Effector memory CD4-positive, alpha-beta T cell (primary cell): ENCODE measurements at places on chromosomes 5 and 9.

GRCh38 chr5:176359658-176360057, 1.9 kb downstream of the KIAA1191 start:
- no peak for DNase-seq

- DNase-seq: peak; percentile 2
Measured at GRCh38 chr9:112002131-112002846, 105.7 kb downstream of the UGCG start.

DNA sequence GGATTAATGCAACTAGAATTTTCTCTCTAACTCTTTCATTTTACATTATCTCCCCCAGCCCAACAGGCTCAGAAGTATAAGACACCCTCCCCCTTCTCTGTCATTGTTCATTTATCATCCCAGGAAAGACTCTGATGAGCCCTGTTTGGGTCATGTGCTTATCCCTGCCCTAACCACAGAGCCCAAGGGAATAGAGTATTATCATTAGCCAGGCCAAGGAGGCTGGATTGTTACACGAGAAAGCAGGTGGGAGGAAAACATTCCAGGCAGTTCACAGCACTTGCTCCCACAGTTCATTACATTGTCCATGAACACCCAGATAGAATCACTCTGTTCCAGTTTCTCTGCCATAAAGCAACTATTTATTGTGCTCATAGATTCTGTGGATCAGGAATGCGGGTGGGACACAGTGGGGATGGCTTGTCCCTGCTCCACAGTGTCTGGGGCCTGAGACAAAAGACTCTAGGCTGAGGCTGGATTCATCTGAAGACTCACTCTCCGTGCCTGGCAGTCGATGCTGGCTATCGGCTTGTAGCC, 59.5 kb upstream of the TMEM215 start:
- no peak for DNase-seq

DNA sequence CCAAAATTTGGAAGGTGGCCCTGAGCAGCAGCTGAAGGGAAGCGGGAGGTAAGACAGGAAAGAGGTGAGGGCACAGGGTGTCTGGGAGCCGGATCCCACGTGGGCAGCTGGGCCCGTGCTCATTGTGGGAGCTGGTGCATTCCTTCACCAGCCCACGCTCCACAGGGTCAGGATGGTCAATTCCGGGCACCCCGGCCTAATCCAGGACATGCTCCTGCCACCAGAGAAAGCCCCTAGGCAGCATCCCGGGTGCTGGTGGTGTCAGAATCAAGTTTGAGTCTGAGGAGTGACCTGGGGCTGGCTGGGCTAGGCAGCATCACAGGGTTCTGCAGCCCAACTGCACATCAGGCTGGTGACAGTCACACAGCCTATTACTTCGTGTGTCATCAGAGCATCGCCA, 7.1 kb upstream of the PDCD6 start:
- DNase-seq: no peak

GRCh38 chr5:145632701-145633100, 202.4 kb downstream of the PRELID2 start:
- no peak for DNase-seq

- DNase-seq: no peak
Measured at GRCh38 chr5:132812781-132813598, at the start of gene SOWAHA. Gene SOWAHA, plus strand, starts transcription at chr5:132813302. Its CDS starts 320 bp downstream, at chr5:132813622.

DNA sequence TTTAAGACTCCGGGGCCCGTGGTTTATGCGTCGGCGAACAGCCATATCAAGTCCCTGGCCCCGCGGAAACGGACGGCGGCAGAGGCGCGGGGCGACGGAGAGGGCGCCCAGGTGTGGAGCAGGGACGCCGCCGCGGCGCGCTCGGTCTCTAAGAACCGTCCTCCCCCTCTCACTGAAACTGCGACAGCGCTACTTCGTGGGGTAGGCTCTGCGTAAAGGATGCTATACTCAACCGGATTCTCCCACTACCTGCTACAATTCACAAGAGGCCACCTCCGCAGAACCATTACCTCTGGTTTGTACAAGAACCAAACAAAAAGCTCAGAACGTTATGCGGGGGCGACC, 404 bp downstream of the MRNIP start:
- peak; percentile 24 for DNase-seq

DNA sequence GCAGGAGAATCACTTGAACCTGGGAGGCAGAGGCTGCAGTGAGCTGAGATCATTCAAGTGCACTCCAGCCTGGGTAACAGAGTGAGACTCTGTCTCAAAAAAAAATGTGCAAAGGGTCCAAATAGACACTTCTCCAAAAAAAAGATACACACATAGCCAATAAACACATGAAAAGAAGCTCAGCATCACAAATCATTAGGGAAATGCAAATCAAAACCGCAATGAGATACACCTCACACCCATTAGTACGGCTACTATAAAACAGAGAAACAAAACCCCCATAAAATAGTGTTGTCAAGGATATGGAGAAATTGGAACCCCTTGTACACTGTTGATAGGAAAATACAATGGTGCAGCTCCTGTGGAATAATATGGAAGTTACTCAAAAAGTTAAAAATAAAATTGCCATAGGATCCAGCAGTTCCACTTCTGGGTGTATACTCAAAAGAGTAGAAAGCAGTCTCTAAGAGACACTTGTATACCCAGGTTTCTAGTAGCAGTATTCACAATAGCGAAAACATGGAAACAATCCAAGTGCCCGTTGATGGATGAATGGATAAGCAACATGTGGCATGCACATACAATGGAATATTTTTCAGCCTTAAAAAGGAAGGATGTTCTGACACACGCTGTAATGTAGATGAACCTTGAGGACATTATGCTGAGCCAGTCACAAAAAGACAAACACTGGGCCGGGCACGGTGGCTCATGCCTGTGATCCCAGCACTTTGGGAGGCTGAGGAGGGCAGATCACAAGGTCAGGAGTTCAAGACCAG, 57.2 kb upstream of the PPARGC1B start:
- DNase-seq: no peak

- DNase-seq: no peak
Measured at GRCh38 chr5:159891371-159891770, 24.9 kb upstream of the ADRA1B start.

GRCh38 chr5:69530561-69531405, 29.2 kb upstream of the GTF2H2C start:
- DNase-seq: no peak

DNA sequence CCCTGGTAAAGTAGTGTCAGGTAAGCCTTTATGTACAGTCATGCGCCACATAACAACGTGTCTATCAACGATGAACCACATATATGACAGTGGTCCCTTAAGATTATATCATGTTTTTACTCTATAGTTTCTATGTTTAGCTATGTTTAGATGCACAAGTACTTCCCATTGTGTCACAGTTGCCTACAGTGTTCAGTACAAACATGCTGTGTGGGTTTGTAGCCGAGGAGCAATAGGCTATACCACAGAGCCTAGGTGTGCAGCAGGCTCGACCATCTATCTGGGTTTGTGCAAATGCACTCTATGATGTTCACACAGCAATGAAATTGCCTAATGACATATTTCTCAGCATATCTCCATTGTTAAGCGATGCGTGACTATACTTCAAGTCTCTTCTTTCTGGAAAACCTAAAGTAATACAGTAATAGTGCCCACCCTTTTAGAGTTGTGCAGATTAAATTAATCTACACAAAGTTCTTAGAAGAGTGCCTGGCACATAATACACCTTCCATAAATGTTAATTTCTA, 295.9 kb downstream of the ARHGAP26 start:
- no peak for DNase-seq

DNA sequence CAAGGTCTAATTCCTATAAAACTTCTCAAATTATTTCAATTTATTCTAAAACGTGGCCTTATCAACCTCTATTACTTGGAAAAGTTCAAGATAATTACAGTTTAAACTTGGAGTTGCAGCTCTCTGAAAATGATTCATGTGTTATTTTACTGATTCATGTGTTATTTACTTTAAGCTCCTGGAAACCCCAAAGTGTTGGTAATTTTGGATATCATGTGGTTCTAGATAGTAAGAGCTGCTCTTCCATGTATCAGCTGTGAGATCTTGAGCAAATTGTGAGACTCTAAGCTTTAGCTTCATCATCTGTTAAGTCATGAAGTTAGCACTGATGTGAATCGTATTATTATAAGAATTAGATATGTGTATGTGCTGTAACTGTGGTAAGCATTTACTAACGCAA, 749.2 kb downstream of the TLE4 start:
- no peak for DNase-seq

- no peak for DNase-seq
Measured at GRCh38 chr5:66629446-66629845, 33.3 kb downstream of the MAST4 start.

- no peak for DNase-seq
Measured at GRCh38 chr9:89702401-89702800, 97.6 kb downstream of the GADD45G start.

DNA sequence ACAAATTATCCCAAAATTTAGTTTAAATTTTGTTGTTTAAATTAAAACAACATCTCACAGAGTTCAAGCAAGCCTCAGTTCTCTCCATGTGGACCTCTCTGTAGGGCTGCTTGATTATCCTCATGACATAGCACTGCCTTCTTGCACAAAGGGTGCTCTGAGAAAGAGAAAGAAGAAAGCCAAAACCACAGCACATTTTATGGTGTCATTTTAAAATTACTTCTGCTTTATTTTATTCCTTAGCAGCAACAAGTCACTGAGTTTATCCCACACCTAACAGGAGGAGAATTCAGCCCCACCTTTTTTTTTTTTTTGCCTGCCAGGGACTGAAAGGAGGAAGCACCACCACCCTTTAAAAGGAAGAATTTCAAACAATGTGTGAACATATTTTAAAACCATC, 12.8 kb upstream of the KCNV2 start:
- no peak for DNase-seq

DNA sequence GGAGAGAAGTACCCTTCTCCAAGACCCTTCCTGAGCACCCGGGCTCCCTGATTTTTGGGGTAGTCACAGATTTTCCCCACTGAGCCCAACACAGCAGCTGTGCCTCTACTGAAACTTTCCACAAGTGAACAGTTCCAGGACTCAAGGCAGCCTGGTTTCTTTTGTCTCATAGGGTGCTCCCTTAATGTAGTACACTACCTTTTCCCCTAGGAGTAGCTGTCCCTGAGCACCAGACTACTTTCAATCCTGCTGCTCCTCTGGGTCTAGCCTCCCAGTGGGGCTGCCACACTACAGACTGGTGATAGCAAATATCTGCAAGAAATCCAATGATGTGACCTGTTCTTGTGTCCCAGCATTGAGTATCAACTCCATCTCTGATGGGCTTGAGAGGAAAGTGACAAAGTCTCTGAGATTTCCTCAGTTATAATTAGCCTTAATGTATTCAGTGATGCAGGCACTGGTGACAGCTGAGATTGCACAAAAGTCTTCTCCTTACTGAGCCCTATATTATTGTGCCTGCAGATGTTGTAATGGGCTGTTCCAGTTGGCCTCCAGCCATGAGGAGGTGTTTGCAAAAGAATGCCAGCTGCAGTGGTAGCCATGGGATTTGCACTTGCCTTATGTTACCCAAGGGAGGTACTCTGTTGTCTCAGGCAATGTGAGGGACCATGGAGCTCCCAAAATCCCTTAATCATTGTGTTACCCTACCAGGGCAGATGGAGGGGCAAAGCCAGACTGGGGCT, 1802.5 kb downstream of the EFNA5 start:
- DNase-seq: no peak

- DNase-seq: no peak
Measured at GRCh38 chr5:74422671-74423070, 217.9 kb downstream of the ENC1 start.

DNA sequence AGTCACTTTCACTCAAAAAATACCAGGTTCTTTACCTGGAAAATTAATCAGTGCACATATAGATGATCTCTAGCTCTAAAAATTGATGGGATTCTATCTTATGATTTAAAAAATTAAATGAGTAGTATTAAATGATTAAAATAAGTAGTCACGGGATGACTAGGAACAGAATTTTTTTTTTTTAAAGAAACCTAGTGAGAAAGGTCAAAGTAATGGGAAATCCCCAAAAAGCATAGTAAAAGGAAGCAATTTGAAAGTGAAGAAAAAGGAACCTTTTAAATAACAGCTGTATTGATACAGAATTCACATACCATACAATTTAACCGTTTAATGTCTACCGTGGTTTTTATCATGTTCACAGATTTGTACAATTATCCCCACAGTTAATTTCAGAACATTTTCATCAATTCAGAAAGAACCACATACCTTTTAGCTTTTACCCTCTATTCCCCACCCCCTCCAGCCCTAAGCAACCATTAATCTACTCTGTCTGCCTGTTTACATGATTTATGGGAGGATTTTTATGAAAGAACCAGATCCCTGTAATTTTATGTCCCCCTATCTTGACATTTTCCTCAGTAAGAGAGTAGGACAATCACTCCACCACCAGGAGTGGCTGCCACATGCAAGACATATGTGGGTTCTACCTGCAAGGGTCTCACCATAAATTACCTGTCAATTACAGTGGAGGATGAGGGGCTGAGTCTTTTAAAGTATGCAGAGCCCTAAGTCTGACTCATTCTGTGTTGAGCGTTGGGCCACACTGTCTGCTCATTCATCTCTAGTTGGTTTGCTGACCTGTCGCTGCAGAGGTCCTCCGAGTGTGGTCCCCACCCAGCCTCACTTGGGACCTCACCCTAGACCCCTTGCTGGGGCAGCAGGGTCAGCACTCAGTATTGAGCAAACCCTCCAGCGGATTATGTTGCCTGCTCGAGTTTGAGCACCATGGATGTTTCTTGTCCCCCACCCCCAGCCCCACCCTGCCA, 16.0 kb downstream of the ANKRD33B start:
- no peak for DNase-seq
